ENCODE measurements at places on chromosomes 4 and X.

- DNase-seq: no peak
Observed at GRCh38 chr4:83629945-83630721, 94.2 kb downstream of the GPAT3 start.

- no peak for DNase-seq
Observed at GRCh38 chr4:80492761-80493160, 157.2 kb downstream of the CFAP299 start.

- no peak for DNase-seq
Observed at GRCh38 chr4:112616984-112617383, 19.7 kb downstream of the ZGRF1 start.

DNA sequence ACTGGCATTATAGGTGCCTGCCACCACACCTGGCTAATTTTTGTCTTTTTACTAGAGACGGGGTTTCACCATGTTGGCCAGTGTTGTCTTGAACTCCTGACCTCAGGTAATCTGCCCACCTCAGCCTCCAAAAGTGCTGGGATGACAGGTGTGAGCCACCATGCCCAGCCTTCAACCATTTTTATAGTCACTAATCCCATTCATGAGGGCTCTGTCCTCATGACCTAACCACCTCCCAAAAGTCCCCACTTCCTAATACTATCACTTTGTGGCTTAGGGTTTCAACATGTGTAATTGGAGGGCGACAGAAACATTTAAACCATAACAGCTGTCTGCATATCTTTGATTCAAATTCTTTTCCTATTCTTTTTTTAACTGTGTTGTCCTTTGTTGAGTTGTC, 229.6 kb upstream of the AGA start:
- DNase-seq: no peak

DNA sequence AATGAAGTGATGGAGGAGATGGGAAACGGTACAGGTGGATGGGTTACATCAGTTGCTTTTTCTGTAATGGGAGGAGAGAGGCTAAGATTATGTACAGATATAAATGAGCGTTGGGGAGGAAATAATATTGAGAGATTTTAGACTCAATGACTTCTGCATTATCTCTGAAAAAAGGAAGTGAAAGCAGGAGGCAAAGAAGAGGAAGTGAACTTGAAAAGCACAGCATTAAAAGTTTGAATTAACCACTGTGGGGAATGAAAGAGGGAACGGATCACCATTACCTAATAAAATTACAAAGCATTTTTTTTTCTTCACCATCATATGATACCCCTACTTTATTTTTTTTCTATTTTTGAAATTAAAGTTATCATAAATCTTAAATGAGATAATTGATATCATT, 1025.5 kb downstream of the RPA4 start:
- DNase-seq: no peak

DNA sequence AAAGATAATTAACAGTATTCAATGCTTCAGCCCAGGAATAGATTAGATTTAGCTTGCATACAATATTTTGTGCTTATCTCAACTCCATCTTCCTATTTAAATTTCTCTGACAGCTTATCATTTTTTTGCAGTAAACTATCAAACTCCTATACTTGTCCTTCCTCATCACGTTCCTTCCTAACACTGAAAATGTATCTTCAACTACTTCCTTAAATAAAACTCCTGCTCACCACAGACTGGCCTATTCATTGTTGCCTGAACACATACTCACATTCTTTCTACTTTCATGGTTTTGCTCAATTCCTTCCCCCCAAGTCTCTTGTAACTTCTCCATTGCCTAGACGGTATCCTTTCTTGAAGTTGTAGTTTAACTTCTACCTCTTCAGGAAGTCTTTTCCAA, 28.5 kb upstream of the PTPN13 start:
- no peak for DNase-seq

- DNase-seq: peak; percentile 1
Observed at GRCh38 chrX:47958761-47959342, 44.9 kb downstream of the ZNF182 start.

DNA sequence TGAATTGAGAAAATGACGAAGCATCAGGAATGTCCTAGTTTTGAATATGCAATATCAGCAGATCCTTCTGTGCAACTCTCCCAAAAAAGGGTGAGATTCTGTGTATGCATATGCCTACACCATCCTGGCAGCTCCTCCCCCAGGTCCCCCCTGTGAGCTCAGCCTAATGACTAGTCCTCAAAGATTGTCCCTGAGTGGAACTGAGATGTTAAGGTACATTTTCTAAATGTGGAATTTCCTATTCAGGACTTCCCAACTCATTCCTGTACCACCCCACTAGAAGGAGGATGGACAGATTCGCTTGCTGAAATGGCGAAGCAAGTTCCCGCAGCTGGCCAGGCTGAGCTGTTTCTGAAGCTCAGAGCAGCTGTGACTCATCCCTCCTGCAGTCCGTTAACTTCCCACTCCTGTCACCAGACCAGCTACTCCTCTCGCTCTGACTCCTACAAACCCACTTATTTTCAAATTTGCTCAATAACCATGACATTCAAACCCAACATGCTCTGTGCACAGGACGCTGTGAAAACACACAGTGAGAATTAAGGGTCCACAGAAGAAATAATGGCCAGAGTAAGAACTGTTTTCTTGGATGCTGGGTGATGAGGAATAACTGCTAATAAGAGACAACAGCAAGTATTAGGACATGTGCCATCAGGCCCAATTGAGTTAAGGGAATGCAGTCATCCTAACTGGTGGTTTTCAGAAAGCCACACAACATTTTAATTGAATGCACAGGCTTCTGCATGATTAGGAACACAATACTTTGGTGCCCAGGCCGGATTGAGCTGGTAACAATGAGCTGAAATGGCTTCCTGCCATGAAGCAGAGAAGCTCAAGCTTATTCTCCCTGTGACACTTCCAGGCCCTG, 40.0 kb upstream of the IRF2 start:
- no peak for DNase-seq

- no peak for DNase-seq
Observed at GRCh38 chr4:71978210-71978835, 53.5 kb upstream of the NPFFR2 start.

DNA sequence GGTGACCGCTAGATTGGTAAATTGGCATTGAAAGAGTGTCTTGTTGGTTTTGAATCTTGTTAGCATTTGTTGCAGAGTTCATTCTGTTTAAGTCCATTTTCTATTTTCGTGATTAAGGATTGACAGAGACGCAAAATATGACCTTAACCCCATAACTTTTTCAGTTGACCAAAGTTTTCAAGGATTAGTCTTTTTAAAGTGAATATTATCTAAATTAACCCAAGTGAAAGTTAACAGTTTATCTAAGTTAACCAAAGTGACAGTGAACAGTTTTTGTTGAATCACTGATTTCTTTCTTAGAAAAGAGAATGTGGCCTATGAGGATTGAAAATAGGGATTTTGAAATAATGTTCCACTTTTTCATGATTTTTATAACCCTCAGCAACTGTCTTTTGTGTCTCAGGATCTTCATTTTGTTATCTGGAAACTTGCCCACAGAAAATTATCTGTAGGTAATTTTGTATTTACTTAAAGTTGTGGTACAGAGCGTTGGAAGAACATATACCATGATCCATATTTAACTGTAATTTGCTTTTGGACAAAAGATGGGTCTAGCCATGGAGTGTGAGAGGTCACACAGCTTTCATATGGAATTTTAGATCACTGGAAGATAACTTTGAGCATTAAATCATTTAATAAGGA, 3.3 kb downstream of the CPEB2 start:
- DNase-seq: no peak

DNA sequence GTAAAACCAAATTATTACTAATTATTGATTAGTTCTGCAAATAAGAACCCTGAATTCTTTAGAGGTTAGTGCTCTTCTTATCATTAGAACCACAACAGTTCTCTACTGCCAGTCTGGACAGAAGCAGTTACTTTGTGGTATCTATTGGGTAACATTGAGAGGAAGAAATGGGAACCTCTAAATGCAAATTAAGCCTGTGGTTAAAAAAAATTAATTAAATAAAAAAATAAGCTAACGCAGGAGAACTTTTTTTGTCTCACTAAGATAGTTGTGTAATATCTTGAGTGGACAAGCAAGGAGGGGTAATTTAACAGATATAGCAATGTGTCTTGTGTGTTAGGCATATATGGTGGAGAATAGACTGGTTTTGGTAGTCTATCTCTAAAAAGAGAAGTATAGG, 32.9 kb upstream of the TET2 start:
- DNase-seq: no peak

DNA sequence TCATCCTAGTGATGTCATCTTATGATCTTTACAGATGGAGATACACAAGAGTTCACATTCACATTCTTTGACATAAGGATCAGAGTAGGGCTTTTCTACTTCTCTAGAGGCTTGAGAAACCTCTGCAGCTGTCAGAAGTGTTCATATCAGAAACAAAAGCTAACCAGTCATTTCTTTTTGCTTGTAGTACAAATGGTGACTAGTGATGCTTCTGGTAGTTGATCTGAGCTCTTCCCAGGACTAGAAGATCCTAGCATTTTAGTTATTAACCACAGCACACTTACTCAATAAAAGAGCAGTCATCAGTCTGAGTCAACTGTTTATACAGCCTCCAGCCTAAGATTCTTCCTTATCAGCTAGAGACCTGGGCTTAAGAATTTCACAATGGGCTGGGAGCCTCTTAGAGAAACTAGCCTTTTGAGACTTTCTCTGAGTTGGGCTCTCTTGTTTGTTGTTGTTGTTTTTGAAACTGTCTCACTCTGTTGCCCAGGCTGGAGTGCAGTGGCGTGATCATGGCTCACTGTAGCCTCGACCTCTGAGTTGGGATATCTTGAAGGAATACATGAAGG, 84.1 kb downstream of the TMEM164 start:
- DNase-seq: no peak

DNA sequence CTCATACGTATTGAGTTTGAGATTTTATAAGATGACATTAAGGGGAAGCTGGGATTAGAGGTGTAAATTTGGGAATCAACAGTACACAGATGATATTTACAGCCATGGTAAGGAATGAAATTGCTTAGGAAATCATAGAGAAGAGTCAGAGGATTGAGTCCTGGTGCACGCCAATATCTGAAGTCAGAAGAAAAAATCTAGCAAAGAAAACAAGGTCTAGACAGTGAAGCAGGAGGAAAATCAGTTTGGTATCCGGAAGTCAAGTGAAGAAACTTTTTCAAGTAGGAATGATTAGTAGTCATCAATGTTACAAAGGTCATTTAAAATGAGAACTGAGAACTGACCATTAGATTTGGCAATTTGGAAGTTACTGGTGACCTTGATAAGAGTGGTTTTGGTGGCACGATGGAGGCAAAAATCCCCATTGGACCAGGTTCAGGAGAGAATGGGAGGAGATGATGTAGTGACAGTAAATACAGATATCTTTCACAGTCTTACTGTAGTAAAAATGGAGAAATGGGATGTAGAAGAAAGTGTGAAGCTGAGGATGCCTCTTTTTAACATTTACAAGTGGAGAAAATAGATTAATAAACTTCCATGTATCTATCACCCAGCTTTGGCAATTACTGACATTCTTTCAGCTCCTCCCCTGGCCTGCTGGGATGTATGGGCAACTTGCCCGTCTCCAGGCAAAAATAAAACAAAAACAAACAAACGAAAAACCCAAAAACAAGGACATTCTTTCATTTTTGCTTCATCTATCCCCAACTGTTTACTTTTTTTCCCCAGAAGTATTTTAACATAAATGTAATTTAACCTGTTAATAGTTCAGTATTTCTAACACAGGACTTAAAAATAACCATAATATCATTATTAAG, 11.4 kb upstream of the GPR34 start:
- no peak for DNase-seq

Measured in NCI-H524 (cell line).